ENCODE measurements at places on chromosomes 6 and 20.

- DNase-seq = no peak
Measured at GRCh38 chr20:24675651-24676352, 206.4 kb downstream of the SYNDIG1 start.

DNA sequence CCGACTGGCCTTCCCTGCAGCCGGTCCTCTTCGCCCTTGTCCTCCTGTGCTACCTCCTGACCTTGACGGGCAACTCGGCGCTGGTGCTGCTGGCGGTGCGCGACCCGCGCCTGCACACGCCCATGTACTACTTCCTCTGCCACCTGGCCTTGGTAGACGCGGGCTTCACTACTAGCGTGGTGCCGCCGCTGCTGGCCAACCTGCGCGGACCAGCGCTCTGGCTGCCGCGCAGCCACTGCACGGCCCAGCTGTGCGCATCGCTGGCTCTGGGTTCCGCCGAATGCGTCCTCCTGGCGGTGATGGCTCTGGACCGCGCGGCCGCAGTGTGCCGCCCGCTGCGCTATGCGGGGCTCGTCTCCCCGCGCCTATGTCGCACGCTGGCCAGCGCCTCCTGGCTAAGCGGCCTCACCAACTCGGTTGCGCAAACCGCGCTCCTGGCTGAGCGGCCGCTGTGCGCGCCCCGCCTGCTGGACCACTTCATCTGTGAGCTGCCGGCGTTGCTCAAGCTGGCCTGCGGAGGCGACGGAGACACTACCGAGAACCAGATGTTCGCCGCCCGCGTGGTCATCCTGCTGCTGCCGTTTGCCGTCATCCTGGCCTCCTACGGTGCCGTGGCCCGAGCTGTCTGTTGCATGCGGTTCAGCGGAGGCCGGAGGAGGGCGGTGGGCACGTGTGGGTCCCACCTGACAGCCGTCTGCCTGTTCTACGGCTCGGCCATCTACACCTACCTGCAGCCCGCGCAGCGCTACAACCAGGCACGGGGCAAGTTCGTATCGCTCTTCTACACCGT is 6.1 kb downstream of the UBD start:
- peak; percentile 36 for DNase-seq

GRCh38 chr6:21780141-21780540 is 186.6 kb downstream of the SOX4 start:
- DNase-seq = peak; percentile 29

DNA sequence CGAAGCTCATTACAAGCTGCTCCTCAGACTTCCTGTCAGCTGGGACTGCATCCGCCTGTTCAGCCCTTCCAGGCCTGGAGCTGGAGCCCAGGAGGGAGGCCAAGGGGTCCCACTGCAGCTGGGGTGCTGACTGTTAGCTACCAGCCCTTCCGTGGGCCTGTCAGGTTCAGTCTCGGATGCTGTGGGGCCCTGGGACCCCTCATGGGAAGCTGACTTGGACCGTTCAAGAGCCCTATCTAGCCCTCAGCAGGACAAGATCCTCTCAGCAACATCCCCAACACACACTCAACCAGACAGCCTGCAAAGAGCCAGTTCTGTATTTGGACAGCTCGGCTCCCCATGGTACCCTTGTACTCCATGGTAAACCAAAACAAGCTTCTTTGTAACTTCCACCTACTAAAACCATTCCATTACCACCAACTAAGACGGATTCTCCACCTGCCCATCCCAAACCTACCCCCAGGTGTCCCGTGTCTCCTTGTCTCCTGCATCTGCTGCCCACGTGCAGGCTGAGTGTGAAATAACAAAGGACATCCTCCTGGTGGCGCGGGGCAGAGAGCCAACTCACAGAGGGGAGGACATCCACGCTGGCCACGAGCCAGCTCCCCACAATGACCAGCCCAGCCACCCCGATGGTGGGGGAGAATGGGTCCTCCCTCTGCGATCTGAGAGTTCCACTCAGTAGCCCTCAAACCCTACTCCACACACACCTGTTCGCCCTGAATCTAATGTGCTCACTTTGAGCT is 111.2 kb downstream of the TAF4 start:
- DNase-seq = no peak

DNA sequence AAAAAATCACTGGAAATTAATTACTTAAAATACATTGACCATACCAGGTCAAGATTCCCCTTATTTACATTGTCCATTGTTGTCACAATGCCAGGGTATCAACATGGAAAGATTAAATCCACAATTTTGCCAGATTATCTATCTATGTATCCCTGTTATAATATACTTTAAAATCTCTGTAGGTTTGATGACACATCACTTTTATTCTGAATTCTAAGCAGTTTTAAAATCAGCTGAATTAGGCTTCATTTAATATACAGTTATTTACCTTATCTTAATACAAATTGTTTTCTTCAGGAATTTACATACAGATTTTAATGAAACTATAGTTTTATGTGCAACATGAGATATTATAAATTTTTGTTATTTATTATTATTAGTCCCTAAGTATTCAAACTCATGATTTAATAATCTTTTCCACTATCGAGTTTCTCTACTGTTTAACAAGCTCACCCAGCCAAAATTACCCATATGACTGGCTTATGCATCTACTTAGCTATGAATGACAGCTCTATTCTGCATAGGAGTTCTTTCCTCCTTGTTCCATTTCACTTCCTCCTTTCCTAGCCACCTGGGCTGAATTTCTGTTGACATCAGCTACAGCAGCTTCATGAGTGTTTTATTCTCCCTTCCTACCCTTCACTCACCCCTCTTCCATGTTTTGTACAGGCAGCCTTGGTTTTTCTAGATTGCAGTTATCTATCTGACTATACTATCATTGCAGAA is 654.2 kb upstream of the MAP3K7 start:
- no peak for DNase-seq

- DNase-seq = peak; percentile 30
Measured at GRCh38 chr20:33373735-33374605, 27.3 kb downstream of the CDK5RAP1 start.

GRCh38 chr20:1212607-1213396 is 9.5 kb downstream of the C20orf202 start:
- DNase-seq = peak; percentile 61

DNA sequence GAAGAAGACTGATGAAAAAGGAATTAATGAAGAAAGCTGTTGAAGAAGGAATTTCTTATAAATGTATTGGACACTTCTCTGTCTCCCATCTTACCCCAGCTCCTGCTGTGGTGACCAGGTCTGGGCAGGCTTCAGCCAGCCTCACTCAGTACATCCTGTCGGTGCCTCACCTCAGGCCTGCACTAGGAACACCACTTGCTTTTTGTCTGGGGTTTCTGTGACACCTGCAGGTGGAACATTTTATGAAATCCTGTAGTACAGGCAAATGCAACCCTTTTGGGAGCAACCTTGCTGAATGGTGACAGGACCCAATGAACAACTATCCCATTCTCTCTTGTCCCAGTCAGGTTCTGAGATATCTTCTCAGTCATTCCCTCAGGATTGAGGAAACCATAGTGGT is 129.7 kb downstream of the PRDM13 start:
- DNase-seq = no peak

- DNase-seq = no peak
Measured at GRCh38 chr20:38304845-38305447, 990 bp downstream of the BPI start.

GRCh38 chr6:82589509-82590206 is 226.0 kb downstream of the TPBG start:
- peak; percentile 91 for DNase-seq

DNA sequence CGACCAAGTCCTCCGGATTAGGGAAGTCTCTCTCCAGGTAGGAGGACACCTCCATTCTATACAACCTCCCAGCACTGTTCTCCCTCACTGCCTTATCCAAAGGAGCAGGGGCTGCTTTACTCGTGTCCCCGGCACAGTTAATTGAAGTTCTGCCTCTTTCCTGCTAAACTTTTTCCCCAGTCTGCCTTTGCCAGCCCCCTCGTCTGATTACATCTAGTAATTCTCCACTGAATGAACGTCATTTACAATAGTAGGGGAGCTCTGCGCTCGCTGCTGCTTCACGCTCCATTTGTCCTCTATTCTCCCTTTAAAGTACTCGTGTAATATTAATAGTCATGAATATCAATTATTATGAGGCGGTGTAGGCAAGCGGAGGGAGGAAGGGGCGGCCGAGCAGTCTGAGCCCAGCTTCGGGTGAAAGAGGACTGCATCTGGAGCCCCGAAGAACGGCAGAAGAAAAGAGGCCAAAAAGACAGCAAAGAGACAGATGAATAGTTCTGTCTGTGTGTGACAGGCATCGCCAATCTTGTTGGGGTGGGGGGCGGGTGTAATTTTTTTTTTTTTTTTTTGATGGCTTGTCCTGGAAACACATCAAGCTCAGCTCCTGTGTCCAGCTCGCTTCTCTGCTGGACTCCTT is 2.9 kb downstream of the TFAP2B start:
- DNase-seq = no peak

- DNase-seq = no peak
Measured at GRCh38 chr20:50363027-50363426, 147.2 kb upstream of the PTPN1 start.

DNA sequence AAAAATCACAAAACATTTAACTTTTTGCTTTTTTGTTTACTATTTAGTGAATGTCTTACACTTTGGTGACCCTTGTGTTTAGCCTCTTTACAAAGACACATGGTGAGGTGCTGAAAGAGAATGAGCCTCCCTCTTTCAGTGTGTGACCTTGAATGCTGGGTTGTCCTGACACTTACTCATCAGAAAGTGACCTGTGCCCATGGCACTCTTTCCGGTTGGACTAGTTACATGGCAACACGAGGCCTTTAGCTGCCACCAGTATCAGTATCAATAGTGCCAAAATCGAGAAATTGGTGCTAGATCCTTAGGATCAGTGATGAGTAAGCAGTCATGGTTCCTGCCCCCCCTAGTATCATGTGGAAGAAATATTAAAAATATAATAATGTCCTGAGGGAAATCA is 1.7 kb upstream of the RPL7L1 start:
- no peak for DNase-seq

DNA sequence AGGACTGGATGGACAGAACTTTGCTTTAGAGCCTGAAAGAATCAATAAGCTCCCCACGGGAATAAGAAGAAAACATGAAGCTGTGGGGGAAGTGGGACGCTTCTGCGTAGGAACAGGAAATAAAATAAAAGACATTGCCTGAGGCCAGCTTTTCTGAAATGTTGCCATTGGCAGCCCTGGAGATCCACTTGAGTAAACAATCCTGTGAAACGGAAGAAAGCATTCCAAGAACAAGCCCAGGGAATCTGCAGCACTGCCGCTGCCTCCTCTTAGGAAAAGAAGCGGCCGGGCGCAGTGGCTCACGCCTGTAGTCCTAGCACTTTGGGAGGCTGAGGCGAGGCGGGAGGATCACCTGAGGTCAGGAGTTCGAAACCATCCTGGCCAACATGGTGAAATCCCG is 182.3 kb upstream of the RALGAPA2 start:
- DNase-seq = no peak

DNA sequence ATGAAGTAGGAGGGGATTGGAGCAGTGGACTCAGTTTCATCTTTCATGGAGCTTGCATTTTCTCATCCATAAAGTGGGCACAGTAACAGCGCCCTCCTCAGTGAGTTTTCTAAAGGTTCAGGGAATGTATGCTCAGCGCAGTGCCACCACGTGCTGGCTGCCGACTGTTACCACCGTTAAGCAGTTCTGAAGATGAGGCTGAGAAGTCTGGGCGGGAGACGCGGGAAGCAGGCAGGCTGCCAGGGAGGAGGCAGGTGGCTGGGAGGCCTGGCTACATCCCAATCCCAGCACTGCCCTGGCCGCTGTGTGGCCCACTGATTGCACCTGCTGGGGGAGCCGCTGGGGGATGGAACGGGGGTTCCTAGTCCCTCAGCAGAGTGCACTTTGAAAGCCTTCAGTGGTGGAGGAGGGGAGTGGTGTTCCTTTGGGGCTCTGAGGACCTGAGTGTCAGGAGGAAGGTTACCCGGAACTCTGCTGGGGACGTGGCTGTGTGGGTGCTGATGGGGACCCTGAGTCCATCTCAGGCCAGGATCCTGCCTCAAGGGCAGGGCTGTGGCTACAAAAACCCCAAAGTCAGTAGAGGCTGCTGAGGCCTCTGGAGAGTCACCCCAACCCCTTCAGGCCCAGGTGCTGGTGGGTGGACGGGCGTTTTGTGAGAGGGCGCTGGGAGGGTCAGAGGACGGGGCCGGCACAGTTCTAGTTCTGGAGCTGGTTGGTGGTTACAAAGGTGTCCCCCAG is 28.0 kb upstream of the PHACTR3 start:
- no peak for DNase-seq

GRCh38 chr6:36769676-36770499 is 69.4 kb downstream of the CPNE5 start:
- DNase-seq = peak; percentile 26

DNA sequence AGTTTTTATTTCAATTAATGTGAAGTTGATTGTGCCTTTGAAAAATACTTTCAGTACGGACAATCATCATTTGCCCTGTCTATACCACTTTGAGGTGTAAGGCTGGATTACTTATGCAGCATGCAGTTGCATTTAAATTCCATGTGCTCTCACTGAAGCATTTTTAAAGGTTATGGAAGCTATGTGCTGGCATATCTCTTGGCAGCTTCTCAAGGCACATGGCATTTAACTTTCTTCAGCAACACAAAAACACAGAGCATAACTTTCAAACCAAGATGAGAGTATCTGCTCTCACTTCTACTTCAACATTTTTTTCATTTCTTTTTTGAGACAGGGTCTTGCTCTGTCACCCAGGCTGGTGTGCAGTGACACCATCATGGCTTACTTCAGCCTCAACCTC is 360.6 kb upstream of the RUNX2 start:
- peak; percentile 9 for DNase-seq

DNA sequence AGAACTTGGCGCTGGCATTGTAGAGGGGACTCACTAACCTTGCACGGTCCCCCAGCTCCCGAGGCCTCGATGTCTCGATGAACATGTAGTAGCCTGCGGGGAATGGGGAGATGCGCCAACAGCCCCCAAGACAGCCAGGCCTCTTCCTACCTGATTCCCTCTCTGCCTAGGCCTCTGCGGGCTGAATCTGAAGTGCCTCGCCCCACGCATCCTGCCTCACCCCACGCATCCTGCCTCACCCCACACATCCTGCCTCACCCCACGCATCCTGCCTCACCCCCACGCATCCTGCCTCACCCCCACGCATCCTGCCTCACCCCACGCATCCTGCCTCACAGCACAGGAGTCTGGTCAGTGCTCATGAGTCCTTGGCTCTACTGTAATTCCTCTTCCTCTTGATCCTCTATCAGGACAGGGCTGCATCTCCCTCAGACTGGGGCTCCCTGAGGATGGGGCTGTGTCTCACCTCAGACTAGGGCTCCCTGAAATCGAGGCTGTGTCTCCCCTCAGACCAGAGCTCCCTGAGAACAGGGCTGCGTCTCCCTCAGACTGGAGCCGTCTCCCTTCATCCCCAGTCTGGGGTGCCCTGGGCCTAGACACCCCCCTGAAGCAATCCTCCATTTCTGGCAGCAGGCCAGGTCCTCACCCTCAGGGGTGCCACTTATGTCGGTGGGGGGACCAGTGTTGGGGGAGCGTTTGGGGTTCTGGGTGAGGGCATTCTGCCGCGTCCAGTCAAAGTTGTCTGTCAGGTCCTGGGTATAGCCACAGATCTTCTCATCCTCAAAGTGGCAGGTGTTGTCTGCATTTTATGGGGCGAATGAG is 53.6 kb downstream of the MDGA1 start:
- no peak for DNase-seq

- peak; percentile 51 for DNase-seq
Measured at GRCh38 chr6:20572940-20573339, 38.7 kb downstream of the CDKAL1 start.

- DNase-seq = no peak
Measured at GRCh38 chr20:23456873-23457272, 4.2 kb upstream of the CST11 start.

GRCh38 chr6:131914234-131914633 is 36.9 kb downstream of the CCN2 start:
- peak; percentile 20 for DNase-seq

- DNase-seq = no peak
Measured at GRCh38 chr6:115704028-115704427, 356.7 kb downstream of the FRK start.

All from fibroblast of skin of right quadriceps (primary cell).